Stimulated activated CD4-positive, alpha-beta T cell treated with anti-CD3 and anti-CD28 coated beads, Interleukin-1b, Interleukin-23, amount 100 ng/mL, for 24 hours (primary cell): ENCODE measurements at places on chromosomes 16 and 17.
A peak's percentile ranks its signal among the peaks of the same experiment; 100 is the strongest.

DNA sequence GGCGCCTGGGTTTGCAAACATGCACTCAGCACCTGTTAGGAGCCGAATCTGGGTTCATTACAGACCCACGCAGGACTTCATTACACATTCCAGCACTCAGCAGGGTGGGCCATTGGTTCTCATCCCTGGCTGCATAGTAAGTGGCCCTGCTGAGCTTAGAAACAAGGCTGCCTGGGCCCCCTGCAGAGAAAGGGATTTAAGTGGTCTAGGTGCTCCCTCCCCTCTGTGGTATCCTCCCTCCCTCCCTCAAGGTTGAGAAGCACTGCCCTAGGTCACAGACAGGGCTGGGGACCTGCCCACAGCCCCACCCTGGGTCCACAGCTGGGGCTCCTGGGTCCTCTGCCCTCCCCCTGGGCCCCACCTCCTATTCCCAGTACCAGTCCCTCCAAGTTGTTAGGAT lies 28.3 kb downstream of the WNT3 start:
- DNase-seq: no peak

DNA sequence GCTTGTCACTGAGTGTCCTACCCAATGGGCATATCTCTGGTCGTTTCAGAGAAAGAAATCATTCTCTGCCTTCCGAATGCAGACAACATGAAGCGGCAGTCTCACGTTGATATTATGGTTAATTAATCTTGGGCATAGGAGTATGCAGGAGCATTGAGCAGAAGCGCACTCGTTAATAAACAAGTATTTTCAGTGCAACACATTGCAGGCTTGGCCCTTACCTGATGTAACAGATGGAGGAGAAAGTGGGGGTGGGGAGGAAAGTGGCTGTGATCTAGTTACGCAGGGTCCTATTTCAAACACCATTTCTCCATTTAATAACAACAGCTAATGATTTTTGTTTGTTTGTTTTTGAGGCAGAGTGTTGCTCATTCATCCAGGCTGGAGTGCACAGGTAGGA lies 414.0 kb upstream of the RBFOX1 start:
- DNase-seq: no peak

- DNase-seq: no peak
Measured at GRCh38 chr17:69012895-69013805, 47.6 kb downstream of the ABCA9 start.

DNA sequence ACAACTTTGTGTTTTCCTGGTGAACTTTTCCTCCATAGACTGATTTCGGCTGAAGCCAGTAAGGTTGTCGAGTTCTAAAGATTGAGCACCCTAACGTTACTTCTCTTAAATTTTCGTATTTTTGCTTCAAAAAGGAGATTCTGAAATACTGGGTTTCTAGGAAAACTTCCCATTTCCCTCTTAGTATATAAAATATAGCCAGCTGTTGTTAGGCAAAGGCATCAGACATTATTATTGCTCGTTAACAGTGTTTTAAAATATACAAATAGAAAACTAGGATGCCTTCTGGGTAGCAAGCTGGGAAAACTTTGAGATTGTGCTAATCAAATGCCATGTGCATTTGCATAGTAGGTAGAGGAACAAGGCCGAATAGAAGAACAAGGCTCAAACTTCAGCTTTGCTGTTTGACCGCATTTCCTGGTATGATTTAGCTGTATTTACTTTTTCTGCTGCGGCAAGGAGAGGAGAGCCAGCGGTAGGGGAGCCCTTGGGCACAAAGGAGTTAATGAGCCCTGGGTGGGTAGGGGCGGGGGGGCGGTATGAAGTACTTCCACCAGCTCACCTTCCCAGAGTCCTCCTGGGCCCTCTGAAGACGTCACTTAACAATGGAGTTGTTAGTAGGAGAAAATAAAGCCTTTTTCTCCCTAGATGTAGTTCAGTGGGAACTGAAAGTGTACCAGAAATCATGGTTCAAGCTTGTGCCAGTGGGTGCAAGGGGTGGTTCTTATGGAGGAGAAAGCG lies 151.9 kb downstream of the MSI2 start:
- no peak for DNase-seq

- no peak for DNase-seq
Measured at GRCh38 chr17:81814748-81815645, 11.0 kb downstream of the GCGR start.

DNA sequence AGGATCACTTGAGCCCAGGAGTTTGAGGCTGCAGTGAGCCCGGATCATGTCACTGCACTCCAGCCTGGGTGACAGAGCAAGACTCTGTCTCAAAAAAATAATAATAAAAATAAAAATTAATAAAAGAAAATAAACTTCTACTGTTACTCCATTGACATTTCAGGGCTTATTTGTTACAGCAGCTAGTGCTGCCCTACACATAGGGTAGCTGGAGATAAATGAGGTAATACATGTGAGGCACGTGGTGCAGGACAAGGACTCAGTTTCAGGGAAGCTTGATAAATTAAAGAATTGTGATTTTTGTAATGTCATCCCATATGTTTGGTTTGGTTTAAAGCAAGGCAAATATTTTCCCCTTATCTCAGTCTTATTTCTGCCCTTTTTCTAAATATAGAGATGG lies 80.3 kb downstream of the GSG1L start:
- DNase-seq: no peak

DNA sequence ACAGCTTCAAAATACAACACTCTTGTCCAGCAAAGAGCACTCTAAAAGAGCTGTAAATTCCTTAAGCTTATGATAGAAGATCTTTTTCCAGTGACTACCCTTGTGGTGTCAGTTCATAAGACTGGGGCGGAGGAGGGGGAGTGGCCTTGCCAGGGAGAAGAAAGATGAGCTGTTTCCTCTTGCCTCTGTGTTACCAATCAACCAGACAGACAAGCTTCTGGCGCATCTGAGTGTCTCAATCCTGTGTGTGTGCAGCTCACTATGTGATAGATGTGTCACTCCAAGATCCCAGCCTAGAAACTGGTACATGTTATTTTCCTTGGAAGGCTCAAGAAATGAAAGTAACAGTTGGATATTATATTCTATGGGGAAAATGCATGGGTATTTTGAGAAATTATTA lies 167.4 kb upstream of the CACNG3 start:
- no peak for DNase-seq

DNA sequence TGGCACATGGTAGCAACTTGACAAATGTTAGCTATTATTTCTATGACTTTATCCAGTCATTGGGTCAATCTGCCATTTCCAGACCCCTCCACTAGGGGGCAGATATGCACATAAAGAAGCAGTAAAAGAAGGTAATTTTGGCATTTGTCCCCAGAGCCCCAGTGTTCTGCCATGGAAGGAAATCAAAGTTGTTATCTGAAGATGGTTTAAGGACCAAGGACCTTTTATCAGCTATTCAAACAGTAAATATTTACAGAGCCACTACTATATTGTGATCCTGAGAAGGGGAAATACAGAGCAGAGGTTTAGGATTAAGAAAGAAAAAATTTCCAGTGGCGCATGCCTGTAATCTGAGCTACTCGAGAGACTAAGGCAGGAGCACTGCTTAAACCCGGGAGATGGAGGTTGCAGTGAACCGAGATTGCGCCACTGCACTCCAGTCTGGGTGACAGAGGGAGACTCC lies 20.0 kb downstream of the TRAF4 start:
- peak; percentile 65 for DNase-seq

GRCh38 chr16:71504901-71505300 lies 15.8 kb upstream of the ZNF19 start:
- DNase-seq: no peak

GRCh38 chr16:78791011-78791410 lies 691.6 kb downstream of the WWOX start:
- no peak for DNase-seq

GRCh38 chr16:19192865-19193264 lies 24.8 kb downstream of the SYT17 start:
- no peak for DNase-seq

DNA sequence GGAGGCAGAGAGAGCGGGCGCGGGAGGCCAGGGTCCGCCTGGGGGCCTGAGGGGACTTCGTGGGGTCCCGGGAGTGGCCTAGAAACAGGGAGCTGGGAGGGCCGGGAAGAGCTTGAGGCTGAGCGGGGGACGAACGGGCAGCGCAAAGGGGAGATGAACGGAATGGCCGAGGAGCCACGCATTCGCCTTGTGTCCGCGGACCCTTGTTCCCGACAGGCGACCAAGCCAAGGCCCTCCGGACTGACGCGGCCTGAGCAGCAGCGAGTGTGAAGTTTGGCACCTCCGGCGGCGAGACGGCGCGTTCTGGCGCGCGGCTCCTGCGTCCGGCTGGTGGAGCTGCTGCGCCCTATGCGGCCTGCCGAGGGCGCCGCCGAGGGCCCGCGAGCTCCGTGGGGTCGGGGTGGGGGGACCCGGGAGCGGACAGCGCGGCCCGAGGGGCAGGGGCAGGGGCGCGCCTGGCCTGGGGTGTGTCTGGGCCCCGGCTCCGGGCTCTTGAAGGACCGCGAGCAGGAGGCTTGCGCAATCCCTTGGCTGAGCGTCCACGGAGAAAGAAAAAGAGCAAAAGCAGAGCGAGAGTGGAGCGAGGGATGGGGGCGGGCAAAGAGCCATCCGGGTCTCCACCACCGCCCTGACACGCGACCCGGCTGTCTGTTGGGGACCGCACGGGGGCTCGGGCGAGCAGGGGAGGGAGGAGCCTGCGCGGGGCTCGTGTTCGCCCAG lies 1.2 kb upstream of the CBX4 start:
- DNase-seq: no peak

DNA sequence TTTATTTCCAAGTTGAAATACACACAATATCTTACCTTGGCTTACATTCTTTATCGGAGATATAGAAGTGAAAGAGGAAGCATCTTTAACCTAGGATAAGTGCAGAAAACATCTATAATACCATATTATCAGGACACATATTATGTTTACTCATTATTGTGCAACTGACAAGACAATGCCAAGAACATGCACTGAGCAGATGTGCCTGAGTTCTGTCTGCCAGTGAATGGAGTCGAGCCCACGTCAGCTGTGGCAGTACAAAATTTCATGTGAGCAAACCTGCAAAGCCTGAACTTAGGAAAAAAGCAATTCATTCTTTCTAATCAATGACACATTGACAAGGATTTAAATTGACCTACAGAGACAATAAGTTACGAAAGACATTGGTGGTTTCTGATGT lies 154.4 kb downstream of the AXIN2 start:
- no peak for DNase-seq

DNA sequence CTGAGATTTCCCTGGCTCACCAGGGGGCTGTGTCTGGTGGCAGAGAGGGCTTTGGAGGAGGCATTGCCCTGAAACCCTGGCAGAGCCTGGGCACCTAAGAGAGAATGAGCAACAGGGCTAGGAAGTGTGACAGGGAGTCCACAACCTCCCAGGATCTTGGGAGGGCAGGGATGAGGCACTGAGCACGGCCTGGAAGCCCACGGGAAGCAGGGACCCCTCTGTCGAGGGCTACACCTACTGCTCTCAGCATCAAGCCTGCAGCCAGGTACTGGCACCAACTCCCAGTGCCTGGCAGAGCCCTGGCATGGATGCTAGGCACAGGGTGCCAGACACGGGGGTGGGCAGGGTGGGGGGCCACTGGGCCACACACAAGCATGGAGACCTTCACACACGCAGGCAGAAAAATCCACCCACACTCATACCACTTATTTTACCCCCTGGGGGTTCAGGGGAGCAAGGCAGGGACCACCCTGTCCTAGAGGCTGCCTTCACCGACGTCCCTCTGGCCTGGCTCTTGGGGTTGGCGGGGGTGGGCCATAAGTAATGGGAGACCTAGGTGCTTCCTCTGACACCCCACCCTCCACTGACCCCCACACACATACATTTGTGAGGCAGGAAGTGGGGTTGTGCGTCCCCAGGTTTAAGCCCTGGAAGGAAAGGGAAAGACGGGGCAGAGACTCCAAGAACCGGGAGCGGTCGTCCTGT lies 970 bp upstream of the HSD11B2 start:
- no peak for DNase-seq
